ENCODE measurements at places on chromosomes 11 and 22.

- H3K27ac ChIP-seq = no peak overlapping the region
- DNase-seq = no peak
- H3K27me3 ChIP-seq = no peaks in the 10 kb centered on the region
- no peak overlapping the region for H3K4me3 ChIP-seq
These were observed 6.9 kb downstream of the UBE4A start for GRCh38 chr11:118366287-118366686.

- H3K27ac ChIP-seq = no peak overlapping the region
- H3K4me1 ChIP-seq = no peaks in the 10 kb centered on the region
- no peak overlapping the region for H3K4me3 ChIP-seq
- H3K27me3 ChIP-seq = no peaks in the 10 kb centered on the region
- DNase-seq = no peak
These were observed 17.8 kb downstream of the PRRG4 start for GRCh38 chr11:32847511-32847910.

DNA sequence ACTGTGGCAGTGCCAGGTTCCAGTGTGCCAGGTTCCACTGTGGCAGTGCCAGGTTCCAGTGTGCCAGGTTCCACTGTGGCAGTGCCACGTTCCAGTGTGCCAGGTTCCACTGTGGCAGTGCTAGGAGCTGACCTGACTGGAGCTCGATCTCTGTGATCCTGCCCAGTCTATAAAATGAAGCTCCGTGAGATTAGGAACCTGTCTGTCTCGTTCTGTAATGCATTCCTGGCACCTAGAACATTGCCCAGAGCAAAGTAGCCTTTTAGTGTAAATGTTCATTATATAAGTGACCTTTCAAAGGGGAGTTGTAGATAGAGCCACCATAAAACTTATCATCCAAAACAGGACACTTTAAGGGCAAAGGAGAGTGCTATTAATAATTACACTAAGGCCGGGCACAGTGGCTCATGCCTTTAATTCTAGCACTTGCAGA is 36.0 kb downstream of the ART5 start:
- H3K4me1 ChIP-seq = no peaks in the 10 kb centered on the region
- no peak for DNase-seq
- H3K36me3 ChIP-seq = no peaks in the 10 kb centered on the region
- no peak overlapping the region for H3K27ac ChIP-seq
- no peak overlapping the region for H3K4me3 ChIP-seq

GRCh38 chr11:127340438-127340837 is 339.9 kb upstream of the KIRREL3 start:
- H3K36me3 ChIP-seq = no peaks in the 10 kb centered on the region
- no peak overlapping the region for H3K27ac ChIP-seq
- peaks cover 7% of the 10 kb centered on the region for H3K4me1 ChIP-seq
- DNase-seq = no peak
- H3K27me3 ChIP-seq = no peaks in the 10 kb centered on the region

- H3K4me1 ChIP-seq = no peaks in the 10 kb centered on the region
- no peak overlapping the region for H3K4me3 ChIP-seq
- no peak for DNase-seq
These were observed 288.1 kb upstream of the SORL1-AS1 start for GRCh38 chr11:121740902-121741301.

DNA sequence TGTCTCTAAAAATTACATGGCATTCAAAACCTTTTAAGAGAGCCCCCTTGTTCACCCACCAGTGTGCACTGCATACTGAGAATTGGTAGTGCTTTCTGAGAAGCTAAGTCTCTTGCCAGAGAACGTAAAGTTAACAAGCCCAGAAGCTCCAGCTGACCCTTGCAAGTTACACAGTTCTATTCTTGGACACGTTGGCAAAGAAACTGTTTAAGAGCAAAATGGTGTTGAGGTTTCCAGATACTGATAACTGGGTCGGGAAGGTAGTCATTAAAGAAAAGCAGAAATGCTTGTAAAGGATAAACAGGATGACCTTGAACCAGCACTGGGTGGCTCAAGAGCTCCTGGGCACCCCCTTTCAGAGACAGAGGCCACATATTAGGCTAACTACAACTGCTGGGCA is 284.8 kb downstream of the CADM1 start:
- DNase-seq = no peak
- H3K36me3 ChIP-seq = no peaks in the 10 kb centered on the region

DNA sequence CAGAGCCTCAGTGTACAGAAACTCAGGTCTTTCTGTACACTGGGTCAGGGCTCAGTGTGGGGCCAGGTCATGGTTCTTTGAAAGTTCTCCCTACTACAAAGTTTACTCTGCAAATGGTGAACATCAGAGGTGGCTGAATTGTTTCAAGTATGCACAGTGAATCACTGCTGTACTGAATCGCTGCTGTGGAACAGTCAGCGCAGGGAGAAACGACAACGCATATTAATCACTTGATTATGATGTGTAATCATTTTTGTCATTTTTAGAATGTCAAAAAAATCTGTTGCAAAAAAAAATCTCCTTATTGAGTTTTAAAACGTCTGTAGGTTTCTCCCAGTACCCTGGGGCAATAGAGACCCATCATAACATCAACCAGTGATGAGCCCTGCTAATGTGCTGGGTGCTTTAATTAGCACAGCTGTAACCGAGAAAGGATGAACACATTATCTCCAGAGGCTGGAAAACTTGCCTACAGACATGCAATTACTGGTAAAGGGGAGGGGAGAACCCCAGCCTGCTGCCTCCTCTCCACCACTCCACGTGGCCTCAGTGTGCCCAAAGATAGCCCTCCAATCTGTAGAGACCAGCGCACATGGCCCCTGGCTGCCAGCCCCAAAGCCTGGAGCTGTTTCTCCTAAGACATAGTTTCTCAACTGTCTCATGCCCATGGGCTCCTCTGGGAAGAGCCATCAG is 12.8 kb downstream of the ARRB1 start:
- H3K4me3 ChIP-seq = no peak overlapping the region
- DNase-seq = no peak
- peaks cover 21% of the 10 kb centered on the region for H3K4me1 ChIP-seq
- H3K27ac ChIP-seq = no peak overlapping the region
- 0 out of 2 replicates have a peak, but pooled peaks cover 2% of the 10 kb centered on the region for H3K36me3 ChIP-seq
- H3K27me3 ChIP-seq = no peaks in the 10 kb centered on the region

All from H1 (cell line).